Cortex of kidney (tissue), 1 donor: ENCODE measurements at places on chromosomes 13 and 19.

DNA sequence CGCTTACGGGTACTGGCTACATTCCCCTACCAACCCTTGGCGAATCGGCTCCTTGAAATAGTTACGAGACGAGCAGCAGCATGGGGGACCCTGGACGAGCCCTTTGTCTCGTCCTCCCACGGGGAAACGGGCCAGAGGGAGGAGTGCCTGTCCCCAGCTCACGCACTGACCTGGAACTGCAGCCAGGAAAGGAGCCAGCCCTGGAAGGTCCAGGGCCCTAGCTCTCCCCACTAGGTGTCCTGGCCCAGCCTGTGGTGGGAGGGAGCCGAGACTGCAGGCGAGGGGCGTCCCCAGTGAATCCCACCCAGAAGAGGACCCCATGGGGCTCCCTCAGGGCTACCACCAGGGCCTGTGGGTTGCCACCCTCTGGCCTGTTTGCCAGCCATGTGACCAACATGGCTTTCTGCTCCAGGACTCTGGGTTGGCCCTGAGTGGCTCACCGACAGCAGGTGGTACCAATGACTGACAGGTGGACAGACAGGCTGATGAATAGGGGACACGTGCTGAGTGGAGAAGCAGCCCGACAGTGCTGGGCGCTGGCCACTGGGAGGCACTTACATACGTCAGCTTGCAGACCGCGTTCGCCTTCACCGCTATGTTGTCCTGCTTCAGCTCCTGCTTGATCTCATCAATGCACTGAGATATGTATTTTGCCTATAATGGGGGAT, 13.2 kb downstream of the AP3D1 start:
- no peak for DNase-seq

DNA sequence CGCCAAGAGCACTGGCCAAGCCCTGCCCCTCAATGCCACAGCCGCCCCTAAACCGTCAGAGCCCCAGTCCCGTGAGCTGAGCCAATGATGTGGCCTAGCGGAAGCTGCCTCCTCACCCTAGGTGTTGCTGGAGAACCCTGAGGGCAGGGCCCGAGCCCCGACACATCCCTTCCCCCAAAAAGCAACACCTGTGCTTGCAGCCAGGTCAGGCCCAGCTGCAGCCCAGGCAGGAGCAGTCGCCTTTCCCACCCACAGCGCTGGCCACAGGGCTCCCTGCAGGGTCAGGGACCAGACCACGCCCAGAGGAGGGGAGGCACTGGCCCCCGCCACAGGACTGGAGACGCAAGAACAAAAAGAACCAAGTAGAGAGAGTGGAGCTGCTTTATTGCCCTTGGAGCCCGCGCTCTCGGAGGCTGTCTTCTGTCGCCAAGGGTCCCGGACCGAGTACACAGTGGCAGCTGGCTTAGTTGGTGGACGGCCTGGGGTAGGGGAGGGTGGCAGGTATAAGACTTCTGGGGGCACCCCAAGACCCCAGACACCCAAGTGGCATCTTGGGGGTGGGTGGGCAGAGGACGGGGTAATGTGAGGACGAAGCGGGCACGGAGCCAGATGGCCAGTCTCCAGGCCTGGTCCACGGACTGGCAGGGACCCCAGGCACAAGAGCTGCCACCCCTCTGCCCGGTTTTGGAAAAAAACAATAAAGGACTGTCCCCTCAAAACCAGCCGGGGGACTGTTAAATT, 3.3 kb downstream of the P2RY11 start:
- no peak for DNase-seq

DNA sequence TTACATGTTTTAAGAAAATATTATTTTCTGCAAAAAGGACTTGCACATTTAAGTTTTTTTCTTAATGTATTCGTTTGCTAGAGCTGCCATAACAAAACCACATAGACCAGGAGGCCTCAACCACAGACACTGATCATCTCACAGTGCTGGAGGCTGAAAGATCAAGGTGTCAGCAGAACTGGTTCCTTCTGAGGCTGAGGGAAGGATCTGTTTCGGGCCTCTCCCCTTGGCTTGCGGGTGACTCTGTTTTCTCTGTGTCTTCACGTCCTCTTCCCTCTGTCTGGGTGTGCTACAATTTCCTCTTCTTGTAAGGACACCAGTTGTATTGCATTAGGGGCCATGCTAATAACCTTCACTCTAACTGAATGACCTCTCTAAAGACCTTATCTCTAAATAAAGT, 364.2 kb downstream of the IRS2 start:
- DNase-seq = no peak

DNA sequence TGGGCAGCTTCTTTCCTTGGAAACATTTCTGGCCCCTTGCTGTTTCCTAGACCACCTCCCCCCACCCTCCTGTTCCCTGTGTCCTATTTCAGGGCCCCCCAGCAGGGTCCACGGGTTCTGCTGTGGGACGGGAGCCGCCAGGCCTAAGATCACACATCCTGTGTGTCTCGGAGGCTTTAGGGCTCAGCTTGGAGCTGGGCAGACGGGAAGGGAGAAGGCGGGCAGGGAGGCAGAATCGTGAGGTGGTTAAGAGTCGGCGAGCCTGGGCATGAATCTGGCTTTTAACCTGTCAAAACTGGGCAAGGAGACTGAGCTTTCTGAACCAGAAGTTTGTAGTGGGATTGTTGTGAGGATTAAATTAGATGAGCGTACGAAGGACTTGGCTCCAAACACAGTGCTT, 4.8 kb downstream of the KCNC3 start:
- no peak for DNase-seq

- no peak for DNase-seq
These were observed 415.4 kb downstream of the SLITRK5 start for GRCh38 chr13:88086577-88086976.

GRCh38 chr13:92657565-92657964, 569.0 kb upstream of the GPC6 start:
- no peak for DNase-seq

DNA sequence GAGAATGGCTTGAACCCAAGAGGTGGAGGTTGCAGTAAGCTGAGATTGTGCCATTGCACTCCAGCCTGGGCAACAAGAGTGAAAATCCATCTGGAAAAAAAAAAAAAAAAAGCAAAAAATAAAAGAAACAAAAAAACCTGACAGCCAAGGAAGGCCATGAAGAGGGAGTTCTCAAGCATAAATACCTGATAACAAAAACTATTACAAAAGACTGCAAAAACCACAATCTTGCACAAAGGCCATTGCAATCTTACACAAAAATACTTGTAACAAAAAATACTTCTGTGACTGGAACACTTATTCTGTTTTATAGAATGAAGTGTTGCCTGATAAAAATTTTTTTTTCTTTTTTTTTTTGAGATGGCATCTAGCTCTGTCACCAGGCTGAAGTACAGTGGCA, 61.5 kb upstream of the TSC22D1 start:
- no peak for DNase-seq

GRCh38 chr19:6223461-6224307, 56.1 kb downstream of the MLLT1 start:
- DNase-seq = no peak

- no peak for DNase-seq
These were observed 15.6 kb downstream of the KDM4B start for GRCh38 chr19:4984438-4984990.

- no peak for DNase-seq
These were observed at the start of gene PCDH17 for GRCh38 chr13:57631596-57632275. PCDH17 (plus strand) TSS chr13:57631744; CDS start chr13:57632547, 803 bp downstream.

- DNase-seq = no peak
These were observed 1532.3 kb downstream of the PCDH9 start for GRCh38 chr13:65697843-65698242.

- no peak for DNase-seq
These were observed 9.0 kb downstream of the GCDH start for GRCh38 chr19:12899891-12900518.

DNA sequence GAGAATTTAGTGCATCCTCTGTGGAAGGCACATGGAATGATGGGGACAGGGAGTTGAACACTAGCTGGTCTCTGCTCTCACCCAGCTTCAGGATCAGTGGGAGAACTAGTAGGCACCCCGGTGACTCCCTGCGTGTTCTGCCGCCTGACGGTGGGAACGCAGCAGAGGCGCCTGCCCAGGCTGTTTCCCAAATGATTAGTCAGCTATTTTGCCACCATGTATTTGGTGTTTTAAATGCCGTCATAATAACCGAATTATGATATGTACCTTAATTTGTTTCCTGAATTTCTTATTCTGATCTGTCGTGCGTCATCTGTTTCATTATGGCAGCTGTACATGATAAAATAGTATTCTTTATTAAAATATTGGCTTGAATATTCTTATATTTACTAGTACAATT, 115.9 kb upstream of the GJB6 start:
- no peak for DNase-seq
